ENCODE measurements at places on chromosomes 1 and 21.

DNA sequence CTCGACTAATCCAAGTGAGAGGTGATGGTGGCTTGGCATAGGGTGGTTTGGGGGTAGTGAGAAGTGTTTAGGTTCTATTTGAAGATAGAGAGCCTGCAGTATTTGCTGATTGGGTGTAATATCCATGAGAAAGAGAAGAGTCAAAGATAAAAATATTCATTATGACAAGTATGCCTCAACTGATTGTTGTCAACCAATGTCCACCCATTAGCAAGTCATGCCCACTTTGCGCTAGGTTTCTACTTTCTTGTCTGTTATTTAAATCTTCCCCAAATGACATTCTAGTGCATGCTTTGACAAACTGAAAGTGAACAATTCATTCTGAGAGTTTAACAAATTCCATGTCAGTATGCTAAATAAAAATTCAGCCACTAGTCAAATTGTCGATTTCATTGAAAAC lies 3.8 kb upstream of the XCL1 start:
- DNase-seq: no peak

GRCh38 chr1:197013234-197013633 lies 35.9 kb downstream of the CFHR5 start:
- DNase-seq: no peak

DNA sequence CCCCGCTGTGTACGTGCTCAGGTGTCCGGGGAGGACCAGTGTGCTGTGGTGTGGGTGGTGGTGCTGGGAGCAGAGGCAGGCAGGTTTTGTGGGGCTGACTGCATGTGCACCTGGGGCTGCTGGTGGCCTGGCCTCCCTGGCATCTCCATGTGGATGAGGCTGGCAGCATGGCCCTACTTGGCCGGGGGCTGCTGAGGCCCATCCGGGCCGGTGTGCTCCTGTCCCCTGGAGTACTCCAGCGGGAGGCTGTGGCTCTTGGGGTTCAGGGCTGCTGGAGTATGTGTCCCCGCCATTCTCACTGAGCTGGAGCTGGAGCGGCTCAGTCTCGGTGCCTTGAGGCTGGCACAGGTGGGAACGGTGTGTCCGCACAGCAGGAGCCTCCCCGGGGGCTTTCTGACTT lies 20.8 kb upstream of the PEX10 start:
- DNase-seq: no peak

DNA sequence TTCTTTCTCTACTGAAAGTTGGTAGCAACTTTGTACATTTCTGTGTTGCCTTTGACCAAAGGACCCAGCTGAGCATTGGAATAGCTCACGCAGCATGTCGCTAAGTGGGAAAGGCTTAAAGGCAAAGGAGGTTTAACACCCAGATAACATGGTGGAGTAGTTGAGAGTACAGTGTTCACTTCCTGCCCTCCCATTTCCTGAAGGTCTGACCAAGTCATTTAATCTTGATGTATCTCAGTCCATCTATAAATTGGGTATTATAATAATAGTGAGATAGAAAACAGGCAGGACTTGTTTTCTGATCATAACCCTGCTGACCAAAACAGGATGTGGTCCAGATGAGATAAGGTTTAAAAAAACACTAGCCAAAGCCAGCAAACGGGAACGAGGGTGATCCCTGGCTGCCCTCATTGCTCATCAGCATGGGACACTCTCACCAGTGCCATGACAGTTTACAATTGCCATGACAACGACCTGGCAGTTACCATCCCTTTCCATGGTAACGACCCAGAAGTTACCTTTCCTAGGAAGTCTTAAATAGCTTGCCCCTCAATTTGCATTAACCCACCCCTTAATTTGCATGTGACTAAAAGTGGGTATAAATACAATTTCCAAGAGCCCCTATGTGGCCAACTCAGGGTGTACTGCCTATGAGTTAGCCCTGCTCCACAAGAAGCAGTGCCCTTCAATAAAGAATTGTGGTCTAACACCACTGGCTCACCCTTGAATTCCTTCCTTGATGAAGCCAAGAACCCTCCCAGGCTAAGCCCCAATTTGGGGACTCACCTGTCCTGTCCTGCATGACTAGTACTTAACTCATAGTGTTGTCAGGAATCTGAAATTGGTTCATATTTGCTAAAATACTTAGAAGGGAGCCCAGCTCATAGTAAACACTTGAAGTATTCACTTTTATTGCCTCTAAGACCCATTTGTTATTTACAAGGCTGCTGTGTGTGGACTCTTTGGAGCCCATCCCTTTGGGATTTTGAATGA lies 28.4 kb upstream of the FHAD1 start:
- DNase-seq: no peak

DNA sequence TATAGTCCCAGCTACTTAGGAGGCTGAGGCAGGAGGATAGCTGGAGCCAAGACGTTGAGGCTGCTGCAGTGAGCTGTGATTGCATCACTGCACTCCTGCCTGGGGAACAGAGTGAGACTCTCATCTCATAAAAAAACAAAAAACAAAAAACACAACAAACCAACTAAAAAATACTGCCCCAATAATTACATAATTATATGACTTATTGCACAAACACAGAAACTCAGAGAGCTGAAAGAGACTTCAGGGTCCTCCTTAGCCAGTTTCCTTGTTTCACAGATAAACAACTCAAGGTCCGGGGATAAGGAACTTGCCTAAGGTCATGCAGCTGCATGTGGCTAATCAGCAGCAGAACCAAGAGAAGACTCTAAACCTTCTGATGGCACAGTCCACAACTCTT lies 11.9 kb downstream of the EXTL2 start:
- DNase-seq: no peak

GRCh38 chr1:180141381-180141934 lies 13.2 kb upstream of the QSOX1 start:
- DNase-seq: no peak

- DNase-seq: no peak
Measured at GRCh38 chr1:150484861-150485260, 2.4 kb upstream of the TARS2 start.

- DNase-seq: no peak
Measured at GRCh38 chr1:174990382-174990999, 9.3 kb upstream of the CACYBP start.

DNA sequence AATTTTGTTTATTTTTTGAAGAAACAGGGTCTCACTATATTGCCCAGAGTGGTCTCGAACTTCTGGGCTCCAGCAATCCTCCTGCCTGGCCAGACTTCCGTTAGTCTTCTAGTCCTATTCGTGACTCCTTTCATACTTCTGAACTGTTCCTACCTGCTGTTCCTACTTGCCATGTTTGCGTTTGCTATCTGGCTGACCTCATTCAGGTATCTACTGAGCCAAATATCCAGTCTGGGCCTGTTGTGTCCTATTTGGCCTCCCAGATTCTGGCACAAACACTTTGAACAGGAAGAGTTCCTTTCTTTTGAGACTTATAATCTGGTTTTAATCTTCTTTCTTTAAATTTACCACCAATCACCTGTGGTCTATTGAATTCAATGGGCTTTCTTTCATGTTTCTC lies 6.9 kb upstream of the NR1I3 start:
- no peak for DNase-seq

DNA sequence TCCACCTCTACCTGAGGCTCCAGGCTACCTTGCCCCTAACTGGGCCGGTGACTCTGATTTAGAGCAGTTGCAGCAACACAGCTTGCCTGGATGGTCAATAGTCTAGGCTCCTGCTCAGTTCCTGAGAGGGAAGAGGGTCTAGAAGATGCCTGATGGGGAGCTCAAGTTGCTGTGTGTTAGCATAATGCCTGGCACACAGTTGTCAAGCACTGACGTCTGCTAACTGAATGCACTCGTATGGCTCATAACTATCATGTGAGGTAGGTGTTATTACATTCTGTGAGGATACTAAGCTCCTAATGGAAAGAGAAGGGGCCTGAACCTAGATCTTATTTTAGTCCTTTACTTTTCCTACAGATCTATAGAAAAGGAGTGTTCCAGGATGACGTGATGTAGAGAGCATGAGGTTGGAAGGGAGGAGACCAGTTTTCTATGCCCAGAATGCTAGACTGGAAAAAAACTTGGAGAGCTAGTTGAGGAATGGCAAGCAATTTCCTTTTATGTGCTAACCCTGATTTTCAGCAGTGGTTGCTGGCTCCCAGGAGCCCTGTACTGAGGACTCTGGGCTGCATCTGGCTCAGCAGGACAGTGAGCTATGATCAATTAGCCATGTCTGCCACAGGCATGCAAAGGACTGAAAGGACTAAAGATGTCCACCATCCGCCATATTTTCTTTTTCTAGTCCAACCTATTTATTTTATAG lies 30.0 kb downstream of the FAM78B start:
- no peak for DNase-seq

DNA sequence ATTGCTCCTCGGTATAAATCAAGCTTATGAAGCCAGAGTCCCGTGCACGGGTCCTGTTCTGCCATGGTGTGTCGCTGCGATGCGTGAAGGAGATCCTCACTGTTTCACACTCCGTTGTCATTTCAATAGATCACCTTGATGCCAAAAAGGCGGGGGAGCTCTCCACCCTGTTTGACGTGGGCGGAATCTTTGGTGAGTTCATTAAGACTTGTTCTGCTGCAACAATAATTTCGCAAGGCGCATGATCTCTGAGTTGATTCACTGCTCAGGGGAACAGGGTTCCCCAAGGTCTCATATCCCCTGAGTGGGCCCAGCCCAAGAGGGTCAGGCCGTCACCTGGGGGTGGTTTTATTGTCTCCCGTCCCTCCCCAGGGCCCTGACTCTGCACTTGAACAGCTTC lies 50.0 kb downstream of the SLC37A1 start:
- DNase-seq: no peak

- DNase-seq: no peak
Measured at GRCh38 chr1:115911294-115911693, 65.0 kb upstream of the SLC22A15 start.

GRCh38 chr1:36303244-36303643 lies 2.9 kb upstream of the SH3D21 start:
- DNase-seq: no peak

DNA sequence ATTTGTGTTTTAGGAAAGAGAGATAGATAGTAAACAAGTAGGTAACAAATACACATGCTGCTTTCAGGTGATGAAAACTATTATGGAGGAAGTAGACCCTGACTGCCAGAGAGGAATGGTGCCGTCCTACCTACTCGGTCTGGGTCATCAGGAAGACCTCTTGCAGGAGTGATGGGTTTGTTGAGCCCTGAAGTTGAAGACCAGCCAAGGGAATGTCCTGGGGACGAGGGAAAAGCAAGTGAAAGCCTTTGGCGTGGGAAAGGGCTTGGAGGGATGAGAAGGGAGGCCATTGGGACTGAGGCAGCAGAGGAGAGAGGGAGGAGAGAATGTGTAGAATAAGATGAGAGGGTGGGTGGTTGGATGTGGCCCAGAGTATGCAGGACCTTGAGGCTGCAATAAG lies 379.5 kb upstream of the USP24 start:
- DNase-seq: no peak

- DNase-seq: no peak
Measured at GRCh38 chr1:97780884-97781283, 139.9 kb downstream of the DPYD start.

DNA sequence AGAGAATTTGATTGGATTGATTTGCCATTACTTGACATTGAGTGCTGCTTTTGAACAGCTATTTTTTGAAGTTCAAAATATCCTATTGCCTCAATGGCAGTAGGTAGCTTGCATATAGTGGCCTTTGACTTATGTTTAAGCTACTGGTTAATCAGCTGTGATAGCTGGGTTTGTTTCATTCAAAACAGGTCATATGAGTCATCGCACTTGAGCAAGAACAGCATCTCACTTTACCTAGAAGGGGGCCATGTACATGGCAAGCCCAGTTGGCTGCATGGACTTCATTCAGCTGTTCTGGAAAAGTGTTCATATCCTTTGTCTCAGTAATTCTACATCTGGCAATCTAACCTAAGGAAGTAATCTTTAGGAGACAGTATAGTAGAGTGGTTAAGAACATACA lies 29.0 kb upstream of the ARID1A start:
- no peak for DNase-seq

GRCh38 chr1:150973836-150974579 lies 627 bp downstream of the CERS2 start:
- DNase-seq: peak; percentile 30

DNA sequence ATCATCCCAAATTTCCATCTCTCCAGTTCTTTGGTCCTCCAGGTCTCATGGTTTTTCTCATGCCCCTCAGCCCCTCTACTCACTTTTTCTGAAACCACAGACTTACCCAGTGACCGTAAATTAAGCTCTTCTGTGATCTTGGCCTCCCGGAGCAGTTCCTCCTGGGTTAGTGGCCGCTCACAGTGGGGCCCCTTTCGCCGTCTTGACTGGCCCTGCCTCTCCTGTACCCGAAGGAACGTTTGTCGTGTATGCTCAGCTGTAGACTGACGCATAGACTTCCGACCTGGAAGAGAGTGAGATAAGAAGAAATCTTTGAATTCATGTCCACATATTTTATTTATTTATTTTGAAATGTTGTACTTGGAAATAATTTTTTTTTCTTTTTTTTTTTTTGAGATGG lies 5.8 kb downstream of the VPS72 start:
- no peak for DNase-seq

- no peak for DNase-seq
Measured at GRCh38 chr1:221925947-221926346, 184.1 kb upstream of the DUSP10 start.

DNA sequence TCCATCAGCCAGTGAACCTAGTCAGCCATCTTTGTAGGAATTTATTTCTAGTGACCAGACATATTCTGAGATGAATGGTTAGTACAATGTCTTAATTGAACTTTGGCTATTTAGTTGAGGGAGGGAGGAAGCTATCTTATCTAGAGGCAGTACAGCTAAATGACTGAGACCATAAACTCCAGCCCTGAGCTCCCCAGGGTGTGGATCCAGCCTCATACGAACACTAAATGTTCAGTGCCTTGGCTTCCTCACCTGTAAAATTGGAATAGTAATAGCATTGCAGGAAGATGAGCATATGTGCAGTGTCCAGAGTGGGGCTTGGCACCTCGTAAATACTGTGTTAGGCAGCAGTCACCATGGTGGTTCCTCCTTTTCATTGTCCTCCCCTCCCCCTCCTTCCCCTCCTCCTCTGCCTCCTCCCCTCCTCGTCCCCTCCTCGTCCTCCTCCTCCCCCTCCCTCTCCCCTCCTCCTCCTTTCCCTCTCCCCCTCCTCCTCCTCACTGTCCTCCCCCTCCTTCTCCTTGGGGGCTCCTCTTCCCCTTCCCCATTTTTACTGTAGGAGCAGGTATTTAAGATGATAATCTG lies 108.2 kb downstream of the GALNT2 start:
- no peak for DNase-seq

- DNase-seq: no peak
Measured at GRCh38 chr1:180908074-180908765, 4.5 kb upstream of the KIAA1614 start.

GRCh38 chr1:210618369-210618768 lies 289.7 kb downstream of the HHAT start:
- no peak for DNase-seq

- DNase-seq: no peak
Measured at GRCh38 chr1:55118651-55119329, 79.4 kb downstream of the PCSK9 start.

All from stimulated activated CD8-positive, alpha-beta memory T cell treated with anti-CD3 and anti-CD28 coated beads, Interleukin-12 subunit alpha, Interleukin-12 subunit beta, amount 100 ng/mL, for 4 hours (primary cell).